ENCODE measurements at places on chromosomes 6 and 20.

- DNase-seq = no peak
Measured at GRCh38 chr6:7147051-7147671, 39.4 kb downstream of the RREB1 start.

DNA sequence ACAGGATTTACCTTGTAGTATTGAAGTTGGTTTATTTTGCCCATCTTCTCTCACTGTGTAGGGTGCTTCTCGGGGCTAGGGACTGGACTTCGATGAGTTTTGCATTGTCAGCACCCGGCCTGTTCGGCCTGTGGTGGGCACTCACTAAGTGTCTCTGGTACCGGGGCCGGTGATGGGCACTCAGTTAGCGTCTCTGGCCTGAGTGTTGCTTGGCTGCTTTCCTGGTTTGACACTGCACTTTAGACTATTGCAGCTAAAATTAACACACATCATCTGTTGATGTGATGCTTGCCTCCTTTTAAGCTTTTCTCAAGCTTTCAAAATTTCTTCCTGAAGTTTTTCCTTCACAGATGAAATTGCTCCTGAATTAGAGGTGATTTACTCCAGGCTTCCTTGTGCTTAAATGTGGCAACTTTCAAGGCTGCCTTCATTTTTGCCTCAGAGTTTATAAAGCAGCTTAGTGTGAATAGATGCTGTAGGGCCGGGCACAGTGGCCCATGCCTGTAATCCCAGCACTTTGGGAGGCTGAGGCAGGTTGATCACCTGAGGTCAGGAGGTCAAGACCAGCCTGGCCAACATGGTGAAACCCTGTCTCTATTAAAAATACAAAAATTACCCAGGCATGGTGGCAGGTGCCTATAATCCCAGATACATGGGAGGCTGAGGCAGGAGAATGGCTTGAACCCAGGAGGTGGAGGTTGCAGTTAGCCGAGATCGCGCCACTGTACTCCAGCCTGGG is 41.7 kb upstream of the TULP4 start:
- DNase-seq = no peak

GRCh38 chr6:26350858-26351543 is 14.0 kb upstream of the BTN3A2 start:
- DNase-seq = no peak

DNA sequence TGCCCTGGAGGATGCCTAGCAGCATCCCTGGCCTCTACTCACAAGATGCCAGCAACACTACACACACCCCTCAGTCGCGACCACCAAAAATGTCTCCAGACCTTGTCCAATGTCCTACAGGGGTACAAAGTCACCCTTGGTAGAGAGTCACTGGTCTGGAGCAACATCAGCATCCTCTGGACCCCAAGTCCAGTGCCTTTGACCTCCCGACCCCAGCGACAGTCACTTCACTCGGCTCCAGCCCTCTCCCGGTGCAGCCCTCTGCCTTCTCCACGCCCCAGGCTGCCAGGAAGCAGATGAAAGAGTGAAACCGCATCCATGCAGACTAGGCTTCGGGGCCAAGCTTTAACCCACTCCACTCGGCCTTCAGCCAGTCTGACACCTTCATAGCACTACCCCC is 92.0 kb upstream of the SRSF6 start:
- DNase-seq = no peak

DNA sequence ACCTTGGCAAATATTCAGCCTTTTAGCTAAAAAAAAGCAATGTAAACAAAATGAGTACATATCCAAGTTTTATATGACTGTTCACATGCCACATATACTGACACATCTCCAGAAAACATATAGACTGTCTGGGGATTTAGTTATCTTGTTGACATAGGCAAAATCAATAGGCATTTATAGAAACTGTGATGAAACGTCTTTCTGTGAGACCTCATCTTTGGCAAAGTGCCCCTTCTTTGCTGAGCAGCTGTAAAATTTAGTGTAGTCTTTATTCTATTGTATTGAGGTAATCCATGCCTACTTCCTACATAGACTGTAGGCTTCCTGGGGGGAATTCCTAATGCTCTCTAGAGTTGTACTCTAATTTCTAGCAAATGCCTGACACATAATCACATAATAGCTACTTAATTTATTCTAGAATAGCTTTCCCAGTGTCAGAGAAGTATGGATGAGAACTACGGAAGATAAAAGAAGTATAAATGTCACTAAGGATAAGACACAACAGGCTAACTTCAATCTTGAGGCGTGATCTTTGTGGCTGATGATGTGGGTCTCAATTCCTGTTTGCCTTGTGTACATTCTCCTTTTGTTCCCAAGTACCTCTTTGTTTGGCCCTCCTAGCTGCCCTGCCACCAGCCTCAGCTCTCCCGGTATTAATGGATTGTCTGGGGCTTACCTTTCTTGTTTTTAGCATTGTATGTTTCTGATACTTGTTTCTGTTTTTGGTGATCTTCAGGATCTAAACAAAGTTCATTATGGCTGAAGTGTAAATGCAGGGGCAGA is 30.6 kb downstream of the PTCHD4 start:
- no peak for DNase-seq

GRCh38 chr6:41846666-41847237 is 48.4 kb downstream of the USP49 start:
- peak; percentile 2 for DNase-seq

DNA sequence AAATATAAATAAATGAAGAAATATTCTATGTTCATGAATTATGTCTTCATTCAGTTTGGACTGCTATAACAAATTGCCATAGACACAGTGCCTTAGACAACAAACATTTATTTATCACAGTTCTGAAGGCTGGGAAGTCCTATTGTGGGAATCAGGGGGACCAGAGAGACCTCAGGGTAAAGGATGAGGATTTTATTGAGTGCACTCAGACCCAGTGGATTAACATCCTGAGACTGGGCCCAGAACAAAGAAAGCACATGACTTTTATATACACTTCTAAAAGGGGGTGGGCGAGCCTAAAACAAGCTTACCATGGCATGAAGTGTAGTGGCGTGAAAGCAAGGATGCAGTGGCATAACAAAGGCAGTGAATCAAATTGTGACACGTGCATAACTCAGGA is 26.9 kb upstream of the CBLN4 start:
- DNase-seq = no peak

GRCh38 chr6:127966616-127967015 is 65.8 kb upstream of the THEMIS start:
- DNase-seq = no peak

GRCh38 chr6:143286251-143286795 is 164.2 kb downstream of the ADAT2 start:
- DNase-seq = no peak

DNA sequence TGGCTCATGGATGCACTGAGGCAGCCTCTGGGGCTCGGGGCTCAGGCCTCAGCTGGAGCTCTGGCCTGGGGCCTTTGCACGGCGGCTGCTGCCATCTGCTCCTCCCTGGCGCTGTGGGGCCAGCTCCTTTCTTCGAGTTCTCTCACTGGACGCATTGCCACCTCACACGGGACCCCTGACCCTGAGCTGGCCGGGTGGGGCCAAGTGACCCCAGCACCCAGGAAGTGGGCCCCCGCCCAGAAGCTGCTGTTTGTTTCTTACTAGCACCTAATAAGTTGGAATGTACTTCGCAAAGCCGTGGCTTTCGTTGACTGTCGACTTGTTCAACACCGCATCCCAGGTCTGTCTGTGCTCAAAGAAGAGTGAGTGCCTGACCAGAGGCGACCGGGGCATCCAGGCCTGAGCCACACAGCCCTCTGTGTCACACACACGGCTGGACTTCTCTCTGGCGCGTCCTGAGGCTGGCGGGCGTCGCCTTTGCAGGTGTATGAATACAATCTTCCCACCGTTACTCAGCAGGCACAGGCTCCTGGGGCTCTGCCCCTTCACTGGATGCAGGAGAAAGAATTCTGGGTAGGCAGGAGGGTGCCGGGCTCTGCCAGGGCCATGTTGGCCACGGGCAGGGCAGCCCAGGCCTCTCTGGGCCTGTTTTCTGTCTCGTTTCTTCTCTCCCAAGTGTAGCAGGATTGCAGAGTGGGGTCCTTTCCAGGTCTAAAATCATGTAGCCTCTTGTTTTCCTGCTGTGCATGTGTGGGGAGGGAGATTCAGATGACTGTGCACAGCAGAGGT is 112.9 kb downstream of the DLL1 start:
- DNase-seq = no peak

DNA sequence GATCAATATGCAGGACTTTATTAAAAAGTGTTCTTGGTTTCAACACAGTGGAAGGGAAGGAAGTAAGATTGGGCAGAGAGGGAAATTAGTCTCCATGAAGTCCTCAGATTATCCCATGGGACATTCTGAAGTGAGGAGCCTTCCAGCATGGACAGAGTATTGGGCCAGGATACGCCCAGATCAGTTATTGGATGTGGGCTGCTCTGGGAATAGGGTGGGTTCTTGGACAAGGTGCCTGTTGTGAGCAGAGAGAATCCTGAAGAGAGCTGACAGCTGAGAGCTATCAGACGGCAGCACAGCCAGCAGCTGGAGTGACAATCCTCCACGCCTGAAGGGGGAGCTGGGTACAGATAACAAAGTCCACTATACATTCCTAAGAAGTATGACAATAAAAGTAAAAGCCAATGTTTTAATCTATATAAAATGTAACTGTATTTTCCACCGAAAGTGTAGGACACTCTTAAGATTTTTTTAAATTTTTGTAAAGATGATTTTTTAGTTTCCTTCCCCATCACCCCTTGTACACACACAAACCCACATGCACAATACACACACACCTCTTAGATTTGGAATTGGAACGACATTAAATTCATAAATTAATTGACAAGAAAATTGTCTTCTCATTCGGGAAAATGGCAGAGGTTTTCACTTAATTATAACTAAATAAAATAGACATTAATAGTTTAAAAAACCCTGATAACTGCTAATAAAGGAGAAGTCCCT is 107.8 kb downstream of the FBXO5 start:
- DNase-seq = no peak

DNA sequence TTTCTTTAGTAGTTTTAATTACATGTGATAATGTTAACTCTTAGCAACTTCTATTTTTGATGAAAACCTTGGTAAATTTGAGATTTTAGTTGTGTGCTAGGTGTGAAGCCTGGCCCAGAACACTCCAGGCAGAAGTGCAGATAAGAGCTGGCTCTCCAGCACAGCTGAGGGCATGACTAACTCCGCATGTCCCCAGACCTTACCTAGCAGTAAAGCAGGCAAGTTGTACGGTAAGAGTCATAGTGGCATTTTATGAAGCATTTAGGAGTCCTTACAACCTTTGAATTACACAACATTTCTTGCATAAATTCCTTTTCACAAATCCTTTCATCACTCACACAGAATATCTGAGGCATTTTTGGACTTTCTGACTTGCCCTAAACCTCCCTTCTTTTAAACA is 67.2 kb downstream of the OPRM1 start:
- DNase-seq = no peak

DNA sequence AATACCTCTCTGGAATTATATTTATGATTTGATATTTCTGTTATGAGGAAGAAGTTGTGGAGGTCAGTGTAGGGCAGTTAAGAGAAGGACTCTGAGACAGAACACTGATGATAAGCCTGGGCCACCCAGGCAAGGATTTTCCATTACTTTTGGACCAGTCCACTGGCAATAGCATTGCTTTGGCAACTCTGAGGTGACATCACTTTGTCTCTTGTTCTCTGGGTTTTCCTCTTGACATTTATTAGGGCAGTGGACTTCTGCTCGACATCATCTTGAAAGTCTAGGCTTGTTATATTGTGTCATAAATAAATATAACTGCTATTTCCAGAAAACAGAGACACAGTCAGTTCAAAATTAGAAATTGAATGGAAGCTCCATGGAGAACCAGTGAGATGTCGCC is 268.0 kb downstream of the SMOC2 start:
- no peak for DNase-seq

DNA sequence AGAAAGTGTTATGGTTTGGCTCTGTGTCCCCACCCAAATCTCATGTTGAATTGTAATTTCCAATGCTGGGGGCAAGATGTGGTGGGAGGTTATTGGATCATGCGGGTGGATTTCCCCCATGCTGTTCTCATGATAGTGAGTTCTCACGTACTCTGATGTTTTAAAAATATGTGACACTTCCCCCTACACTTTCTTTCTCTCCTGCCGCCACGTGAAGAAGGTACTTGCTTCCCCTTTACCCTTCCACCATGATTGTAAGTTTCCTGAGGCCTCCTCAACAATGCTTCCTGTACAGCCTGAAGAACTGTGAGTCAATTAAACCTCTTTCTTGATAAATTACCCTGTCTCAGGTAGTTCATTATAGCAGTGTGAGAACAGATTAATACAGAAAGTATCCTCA is 150.8 kb downstream of the TMEM200A start:
- no peak for DNase-seq

- DNase-seq = no peak
Measured at GRCh38 chr6:5570641-5571040, 309.3 kb downstream of the FARS2 start.

GRCh38 chr6:50976907-50977306 is 158.2 kb downstream of the TFAP2B start:
- DNase-seq = no peak

- no peak for DNase-seq
Measured at GRCh38 chr6:17740559-17741220, 34.0 kb upstream of the NUP153 start.

DNA sequence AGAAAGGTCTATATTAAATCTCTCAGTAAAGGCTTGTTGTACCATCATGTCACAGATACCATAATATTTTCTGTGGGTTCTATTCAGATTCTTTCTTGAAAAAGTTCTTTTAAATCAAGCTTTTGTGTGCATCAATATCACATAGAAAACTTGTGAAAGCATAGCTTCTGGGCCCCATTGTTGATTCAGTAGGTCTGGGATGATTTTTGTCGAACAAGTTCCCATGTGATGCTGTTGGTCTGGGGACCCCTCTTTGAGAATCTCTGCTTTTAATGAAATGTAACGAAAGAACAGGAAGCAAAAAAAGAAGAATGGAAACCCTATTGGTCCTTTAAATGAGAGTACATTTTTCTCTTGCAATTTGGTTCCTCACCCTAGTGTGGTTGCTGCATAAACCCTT is 597.7 kb upstream of the CITED2 start:
- DNase-seq = no peak

- no peak for DNase-seq
Measured at GRCh38 chr6:37987559-37987958, 168.0 kb downstream of the ZFAND3 start.

DNA sequence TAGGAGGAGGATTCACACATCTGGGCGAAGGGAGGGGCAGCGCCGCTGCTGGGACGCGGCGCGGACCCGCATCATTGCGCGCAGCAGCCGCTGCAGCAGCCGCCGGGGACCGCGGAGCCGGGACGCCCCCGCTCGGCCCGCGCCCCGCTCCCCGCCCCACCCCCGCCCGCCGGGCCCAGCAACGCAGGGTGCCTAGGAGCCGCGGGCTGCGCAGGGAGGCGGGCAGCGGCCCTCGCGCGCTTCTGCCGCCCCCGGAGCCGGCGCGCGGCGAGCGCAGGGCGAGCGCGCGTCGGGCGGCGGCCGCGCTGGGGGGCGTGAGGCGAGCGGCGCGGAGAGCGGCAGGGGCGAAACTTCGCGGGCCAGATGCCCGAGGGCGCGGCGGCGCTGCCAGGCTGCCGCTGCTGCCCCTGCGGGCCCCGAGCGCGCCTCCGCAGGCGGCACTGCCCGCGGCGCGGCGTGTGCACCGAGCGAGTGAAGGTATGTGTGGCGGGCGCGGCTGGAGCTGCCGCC is at the start of gene NKAIN2:
Gene NKAIN2 (plus strand): TSS at position 362 of the 510 bp plus-strand sequence.
- no peak for DNase-seq

All from activated T-helper 9 cell treated with anti-CD3 and anti-CD28 coated beads, Interleukin-2, amount 50 U/mL, for 16 hours (primary cell).